ENCODE measurements at places on chromosomes 2 and 18.

GRCh38 chr2:176407706-176408105 is 138.5 kb downstream of the MTX2 start:
- no peak for DNase-seq

DNA sequence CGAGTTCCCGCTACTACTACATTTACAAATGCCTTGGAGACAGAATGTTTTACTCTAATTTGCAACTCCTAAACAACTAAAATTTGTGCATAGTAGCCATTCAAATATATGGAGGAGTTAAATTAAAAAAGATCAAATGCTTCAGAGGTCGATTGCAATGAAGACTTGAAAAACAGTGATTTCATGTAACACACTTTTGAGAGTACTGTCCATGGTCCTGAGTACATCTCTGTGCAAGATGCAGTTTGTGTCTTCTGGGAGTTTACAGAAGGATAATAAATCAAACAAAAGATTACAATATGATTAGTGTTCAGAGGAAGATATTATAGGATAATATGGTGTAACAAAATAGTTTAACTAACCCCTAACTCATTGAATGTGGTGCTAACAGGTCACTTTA is 894.7 kb downstream of the TMEM182 start:
- DNase-seq = no peak

DNA sequence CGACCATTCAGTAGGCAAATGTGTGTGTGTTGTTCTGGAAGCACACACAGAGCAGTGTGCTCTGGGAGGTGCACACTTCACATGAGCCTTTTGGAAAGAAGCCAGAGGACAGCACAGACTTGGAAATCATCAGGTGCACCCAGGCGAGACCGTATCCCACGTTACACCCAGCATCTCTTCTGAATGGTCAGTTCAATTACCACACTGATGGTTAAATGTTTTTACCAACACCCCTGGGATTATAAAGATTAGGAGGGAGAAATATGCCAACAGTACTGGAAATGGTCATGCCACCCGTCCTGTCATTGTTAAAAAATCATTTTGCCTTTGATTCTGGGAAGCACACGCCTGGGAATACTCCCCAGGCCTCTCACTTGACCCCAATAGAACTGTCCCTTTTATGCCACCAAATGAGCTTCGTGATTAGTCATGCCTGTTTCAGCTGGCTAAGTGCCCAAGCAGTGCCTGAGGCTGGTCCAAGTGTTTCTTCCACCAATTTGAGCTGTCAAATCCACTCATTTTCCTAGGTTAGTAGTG is 183.7 kb downstream of the NRP2 start:
- no peak for DNase-seq

DNA sequence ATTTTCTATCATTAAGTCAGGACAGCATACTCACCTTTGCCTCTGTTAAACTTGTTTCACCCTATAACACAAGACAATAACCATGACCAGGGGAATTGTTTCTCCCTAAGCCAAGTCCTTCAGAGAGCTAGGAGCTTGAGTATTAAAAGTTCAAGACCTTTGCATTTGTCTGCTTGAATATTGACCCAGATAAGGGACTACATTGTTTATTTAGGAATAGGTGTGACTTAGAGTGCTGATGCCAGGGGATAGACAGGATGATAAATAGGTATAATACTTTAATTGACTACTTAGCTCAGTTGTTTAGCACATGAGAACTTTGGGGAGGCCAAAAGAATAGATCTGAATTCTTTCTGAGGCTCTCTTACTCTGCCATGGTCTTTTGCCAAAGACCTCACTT is 185.8 kb downstream of the FMNL2 start:
- no peak for DNase-seq

Measured in CD4-positive, alpha-beta T cell treated with Interleukin-17A for 1 hour (primary cell).